ENCODE measurements at places on chromosomes 7 and 10.

DNA sequence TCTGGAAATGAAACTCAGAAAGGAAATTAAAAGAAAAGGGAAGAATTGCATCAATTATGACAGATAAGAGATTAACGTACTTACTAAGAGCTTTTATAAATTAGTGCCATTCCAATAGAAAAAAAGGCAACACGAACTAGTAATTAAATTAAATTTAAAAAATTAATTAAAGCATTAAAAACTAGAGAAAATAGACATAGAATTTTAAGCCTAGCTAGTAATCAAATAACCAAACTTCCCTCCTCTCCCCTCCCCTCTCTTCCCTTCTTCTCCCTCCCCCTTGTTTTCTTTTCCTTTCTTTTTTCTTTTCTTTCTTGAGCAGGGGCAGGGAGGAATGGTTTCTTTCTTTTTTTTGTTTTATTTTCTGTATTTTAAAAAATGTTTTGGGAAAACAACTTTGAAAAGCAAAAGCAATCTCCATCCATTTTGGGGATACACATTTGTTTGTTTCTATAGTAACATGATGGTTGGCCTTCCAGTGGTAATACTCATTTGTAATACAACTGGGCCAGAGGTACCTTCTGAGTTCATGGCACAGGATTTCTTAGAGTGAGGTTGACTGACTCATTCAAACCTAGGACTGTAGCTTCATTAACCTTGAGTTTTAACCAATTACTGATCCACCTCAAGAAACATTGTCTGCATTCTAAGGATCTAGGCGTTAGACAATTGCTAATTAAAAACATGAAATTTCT lies 132.6 kb downstream of the ST7 start:
- DNase-seq, result no peak

GRCh38 chr7:17185690-17186070 lies 112.8 kb upstream of the AHR start:
- DNase-seq, result no peak

DNA sequence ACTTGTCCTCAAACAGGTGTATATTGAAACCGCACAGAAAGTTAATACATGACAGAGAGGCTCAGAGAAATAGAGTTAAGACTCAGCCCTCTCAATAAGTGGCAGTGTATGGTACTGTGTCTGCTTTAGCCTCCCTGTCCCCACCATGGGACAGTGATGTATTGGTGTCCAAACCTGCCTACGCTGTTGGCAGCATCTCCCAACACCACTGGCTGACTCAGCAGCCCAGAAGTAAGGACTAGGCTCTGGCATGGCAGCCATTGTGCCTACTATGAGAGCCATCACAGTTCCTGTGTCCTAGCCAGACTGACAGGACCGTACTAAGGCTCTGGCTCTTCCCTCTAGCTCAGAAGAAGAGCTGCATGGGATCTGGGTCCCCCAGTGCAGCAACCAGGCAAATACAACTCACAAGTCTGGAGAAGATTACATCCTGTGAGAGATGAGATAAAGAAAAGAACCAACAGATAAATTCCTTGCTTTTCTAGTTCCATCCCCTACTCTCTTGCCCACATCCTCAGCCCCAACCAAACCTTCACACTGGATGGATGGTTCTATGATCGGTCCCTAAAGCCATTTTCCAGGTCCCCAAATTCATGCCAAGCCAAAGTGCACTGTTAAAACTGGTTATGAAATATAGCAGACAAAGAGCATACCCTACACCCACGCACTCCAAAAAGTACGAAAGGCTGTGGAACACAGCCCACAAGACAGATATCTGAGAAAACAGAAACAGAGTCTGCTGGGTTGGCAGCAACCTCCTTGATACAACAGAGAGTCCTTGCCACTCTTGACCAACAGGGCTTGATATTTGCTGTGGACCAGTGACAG lies 44.1 kb upstream of the DMTF1 start:
- DNase-seq, result no peak

- no peak for DNase-seq
Observed at GRCh38 chr7:7913504-7913903, 55.1 kb upstream of the GLCCI1 start.

GRCh38 chr10:49272251-49273081 lies 26.5 kb upstream of the C10orf71 start:
- no peak for DNase-seq

GRCh38 chr7:64654796-64655548 lies 11.0 kb upstream of the ZNF107 start:
- DNase-seq, result no peak

GRCh38 chr10:46234026-46234425 lies 52.8 kb upstream of the ANTXRL start:
- DNase-seq, result no peak

- no peak for DNase-seq
Observed at GRCh38 chr7:136049818-136050461, 72.8 kb upstream of the MTPN start.

GRCh38 chr10:103373544-103373943 lies 5.8 kb downstream of the TAF5 start:
- DNase-seq, result no peak

DNA sequence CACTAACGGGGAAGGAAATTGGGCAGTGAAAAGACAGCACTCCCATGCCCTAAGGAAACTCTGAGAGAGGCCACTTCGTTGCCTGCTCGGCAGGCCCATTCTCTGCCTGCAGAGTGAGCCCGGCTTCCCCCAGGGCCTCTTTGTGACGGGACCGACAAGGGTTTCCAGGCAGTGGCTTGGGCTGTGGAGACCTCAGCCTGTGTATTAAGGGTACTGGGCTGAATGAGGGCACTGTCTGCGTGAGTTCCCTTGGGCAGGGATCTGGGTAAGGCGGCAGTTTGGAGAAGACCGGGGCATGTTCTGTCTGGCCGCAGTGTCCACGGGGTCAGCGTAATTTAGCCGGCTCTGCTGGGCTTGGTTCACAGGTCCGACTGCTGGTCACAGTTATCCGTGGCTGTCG lies 237.2 kb downstream of the MGMT start:
- no peak for DNase-seq

DNA sequence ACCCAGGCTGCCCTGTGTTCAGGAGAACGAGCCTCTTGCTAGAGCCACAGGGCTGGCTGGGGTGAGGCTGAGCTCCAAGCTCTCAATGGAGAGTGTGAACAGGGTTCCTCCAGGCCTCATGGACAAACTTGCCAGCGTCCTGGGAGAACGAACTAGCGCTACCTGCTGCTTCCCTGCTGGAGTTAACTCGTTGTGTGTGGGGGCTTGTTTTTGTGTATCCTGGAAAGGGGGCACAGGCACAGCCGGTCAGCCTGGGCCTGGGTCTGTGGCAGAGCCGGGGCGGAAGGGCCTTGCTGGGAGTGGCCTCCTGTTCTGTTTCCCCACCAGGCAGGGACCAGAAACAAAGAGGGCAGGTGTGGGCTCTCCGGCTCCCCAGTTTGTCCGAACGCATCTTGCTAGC lies 259.2 kb downstream of the DNAJB6 start:
- no peak for DNase-seq

DNA sequence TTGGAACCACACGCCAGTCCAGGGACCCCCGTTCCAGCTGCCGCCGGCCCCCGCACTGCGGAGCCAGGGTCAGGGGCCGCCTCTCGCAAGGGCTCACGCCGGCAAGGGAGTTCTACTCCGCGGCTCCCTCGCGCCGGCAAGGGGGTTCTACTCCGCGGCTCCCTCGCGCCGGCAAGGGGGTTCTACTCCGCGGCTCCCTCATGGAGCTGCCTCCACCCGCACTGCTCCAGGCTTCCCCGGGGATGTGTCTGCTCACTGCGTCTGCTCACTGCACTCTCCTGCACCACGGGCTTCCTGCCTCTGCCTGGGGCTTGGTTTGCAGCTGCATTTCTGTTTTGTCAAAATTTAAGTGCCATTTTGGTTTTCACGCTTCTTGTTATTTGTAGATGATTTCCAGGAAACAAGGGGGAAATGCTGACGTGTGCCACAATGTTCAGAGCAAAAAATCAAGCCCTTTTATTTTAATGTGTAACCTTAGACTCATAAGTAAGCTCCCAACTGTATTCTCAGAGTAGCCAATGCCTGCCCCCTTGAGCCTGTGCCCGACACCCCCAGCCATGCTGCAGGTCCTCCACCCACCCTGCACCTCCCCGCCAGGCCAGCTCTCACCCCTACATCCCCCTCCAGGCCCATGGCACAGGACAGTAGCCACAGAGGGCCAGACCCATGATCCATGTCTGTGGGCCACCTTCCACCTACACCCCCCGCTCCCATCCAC lies 246.2 kb downstream of the MAD1L1 start:
- DNase-seq, result no peak

DNA sequence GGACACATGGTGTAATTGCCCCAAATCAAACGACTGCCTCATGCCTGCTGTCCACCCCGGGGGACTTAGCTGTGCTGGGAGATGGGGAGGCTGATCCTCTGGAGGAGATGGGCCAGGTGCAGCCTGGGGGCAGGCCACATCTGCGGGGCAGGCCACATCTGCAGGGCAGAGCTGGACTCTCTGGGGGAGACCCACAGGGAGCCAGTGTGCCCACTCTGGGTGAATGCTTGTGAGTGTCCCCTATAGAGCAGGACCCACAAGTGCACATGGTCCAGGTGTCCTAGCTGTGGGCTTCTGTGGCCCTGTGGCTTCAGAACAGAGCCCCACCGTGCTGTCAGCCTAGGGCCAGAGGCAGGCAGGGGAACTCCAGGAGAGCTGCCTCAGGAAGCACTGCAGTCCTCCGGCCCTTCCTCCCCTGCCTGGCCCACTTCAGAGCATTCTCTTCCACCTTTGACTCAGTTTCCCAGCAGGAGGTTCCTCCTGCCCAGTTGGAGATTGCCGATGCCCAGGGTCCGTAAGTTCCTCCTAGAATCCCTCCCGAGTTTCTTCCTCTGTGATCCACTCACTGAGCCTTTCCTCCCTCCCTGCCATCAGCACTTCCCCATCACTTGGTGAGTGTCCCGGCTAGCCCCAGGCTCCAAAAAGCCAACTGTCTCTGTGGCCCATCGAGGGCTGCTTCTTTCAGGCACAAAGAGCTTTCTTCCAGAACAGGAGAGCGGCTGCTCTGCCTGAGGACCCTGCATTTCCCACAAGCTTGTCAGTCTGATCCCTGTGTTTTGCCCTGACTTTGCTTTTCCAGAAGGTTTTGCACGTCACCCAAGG lies 50.3 kb downstream of the ADCYAP1R1 start:
- no peak for DNase-seq

- DNase-seq, result no peak
Observed at GRCh38 chr10:95832216-95833041, 75.3 kb upstream of the CC2D2B start.
